ENCODE measurements at places on chromosomes 7 and 10.

- DNase-seq = no peak
These were observed 108.1 kb downstream of the CCDC71L start for GRCh38 chr7:106552645-106553445.

- DNase-seq = no peak
These were observed 729.2 kb downstream of the LRMDA start for GRCh38 chr10:76160446-76161300.

DNA sequence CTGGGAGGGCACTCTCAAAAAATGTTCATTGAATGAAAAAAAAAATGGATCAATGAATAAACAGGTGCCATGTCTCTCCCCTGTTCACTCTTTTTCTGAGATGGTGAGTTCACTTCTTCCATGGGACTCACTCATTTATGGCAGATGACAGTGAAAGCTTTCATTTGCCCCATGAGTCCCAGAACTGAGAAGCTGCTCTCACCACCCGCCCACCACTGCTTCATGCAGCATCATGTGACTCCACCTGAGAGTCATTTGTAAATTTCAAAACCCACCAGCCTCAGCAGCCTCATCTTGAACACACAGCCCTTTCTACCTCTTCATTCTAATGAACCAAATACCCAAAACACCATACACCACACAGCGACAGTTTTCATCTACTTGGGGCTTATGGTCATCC lies 64.9 kb downstream of the SCRN1 start:
- no peak for DNase-seq

DNA sequence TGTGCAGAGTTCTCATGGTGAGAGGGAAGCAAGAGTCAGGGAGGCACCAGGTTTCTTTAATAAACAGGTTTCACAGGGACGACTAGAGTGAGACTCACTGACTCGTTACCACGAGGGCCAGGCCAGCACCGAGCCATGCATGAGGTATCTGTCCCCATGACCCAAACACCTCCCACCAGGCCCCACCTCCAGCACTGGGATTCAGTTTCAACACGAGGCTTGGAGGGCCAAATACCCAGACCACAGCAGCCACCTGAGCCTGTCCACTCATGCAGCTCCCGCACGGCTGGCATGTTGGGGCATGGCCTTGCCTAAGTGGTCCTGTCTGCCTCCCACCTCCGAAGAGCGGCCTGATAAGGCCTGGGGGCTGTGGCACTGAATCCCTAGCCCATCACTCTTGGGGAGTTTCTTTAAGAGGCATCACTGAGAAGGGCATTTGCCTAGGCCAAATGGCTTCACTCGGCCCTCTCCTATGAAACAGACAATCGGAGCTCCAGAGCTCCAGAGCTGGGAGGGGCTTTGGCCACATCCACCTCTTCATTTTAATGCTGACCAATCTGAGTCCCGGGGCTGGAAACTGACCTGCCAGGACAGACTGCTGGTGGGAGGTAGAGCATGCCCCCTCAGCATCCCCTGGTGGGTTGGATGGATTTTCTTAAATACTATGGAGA lies 157.8 kb downstream of the DNAJB6 start:
- DNase-seq = peak; percentile 83

DNA sequence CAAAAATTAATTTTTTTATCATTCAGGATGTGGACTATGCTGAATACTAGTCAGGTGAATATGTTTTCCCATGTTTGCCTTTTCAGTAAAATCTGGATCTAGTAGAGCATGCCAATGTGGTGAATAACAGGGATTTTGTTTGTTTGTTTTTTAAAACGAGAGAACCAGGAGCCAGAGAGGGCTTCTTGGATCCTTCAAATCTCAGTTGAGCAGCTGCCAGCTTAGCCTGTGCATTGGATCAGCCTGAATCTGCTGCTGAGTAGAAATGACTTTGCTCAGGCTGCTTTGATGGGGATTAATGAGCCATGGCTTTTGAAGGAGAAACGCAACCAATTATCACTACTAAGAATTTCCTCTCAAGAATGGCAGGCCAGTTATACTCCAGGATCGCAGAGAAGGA lies 493.8 kb downstream of the ARL4A start:
- no peak for DNase-seq

DNA sequence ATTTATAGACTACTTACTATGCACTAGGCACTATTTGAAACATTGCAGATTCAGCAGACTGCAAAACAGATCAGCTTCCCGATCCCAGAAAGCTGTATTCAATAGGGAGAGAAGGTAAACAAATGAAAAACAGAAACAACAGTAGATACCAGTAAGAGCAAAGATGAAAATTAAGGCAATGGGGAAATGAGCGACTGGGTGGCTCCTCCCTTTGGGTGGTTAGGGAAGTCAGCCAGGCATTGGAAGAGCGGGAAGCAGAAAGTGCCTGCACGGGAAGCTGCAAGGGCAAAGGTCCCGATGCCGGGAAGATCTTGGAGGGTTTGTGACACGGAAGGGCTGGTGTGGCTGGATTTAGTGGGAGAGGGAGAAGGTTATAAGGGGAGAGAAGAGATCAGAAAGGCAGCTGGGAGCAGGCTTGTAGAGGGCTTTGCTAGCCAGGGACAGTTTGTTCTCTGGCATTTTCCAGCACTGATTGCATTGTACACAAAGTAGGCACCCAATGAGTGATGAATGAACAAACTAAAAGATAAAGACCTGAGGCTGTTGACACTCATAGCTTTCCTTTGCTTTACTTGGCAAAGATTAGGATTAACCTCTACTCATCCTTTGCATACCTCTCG lies 67.8 kb downstream of the NAMPT start:
- DNase-seq = no peak

DNA sequence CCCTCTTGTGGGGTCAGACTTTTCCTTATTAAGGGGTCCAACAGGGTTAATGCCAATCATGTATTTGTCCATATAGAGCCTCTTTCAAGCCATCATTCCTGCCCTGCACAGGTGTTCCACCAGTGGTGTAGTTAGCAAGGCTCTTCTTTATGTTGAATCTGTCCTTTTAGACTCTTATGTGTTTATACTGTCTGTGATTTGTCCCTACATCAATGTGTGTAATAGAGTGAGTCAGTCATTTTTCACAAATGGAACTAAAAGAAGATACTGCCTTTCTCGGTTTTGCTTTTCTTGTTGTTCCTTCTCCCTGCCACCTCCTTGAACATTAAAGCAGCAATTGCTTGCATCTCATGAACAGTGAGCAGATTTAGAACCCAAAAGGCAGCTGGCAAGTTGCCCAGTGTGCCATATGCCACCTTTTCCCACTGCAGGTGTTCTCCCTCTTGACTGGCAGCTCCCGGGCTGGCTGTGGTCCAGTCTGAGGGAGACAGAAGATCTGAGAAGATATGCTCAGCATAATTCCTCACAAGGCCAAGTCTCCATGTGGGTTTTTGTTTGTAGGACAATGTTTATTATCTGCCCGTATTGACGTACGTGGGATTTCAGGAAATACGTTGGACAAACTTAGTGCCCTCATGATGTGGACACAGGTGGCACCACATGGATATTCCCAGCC lies 154.1 kb downstream of the LHFPL3 start:
- no peak for DNase-seq

- peak; percentile 90 for DNase-seq
These were observed 106.2 kb upstream of the CELF2 start for GRCh38 chr10:10911471-10911921.

DNA sequence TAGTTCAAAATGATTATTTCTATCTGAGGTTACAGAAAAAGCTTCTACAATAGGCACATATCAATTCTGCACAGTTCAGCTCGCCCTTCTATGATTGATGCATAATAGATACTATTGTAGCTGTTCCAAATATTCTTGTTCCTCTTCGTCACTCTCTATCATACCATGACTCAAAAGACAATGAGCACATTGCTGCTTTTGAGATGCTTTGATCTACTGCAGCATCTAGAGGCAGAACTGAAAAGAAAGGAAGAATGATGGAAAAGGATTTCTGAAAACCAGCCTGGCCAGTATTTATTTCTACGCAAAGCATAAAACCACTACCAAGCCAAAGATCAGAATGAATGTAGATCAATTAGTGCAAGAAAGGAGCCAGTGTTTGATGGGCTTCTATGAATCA lies 59.3 kb upstream of the PLXDC2 start:
- no peak for DNase-seq

GRCh38 chr10:32955299-32955772 lies 2.7 kb downstream of the ITGB1 start:
- DNase-seq = no peak

DNA sequence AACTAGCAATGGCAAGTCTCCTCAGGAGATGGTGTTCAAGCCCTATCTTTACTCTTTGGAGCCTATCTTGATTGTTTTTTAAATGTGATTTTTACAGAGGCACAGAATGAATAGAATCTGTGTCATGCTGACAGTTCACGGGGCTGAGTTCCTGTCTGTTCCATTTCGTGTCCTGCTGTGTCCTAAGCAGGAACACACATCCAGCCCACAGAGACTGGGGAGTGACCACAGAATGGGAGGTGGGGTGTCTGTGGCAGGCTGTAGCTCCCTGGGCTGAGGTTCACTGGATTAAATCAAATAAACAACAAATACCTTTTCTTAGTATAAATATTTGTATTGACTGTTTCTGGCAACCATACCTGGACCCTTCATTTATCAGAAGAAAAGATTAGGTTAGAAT lies 73.4 kb upstream of the CARD11 start:
- DNase-seq = no peak

- no peak for DNase-seq
These were observed 14.6 kb downstream of the PHTF2 start for GRCh38 chr7:77813180-77813579.

- no peak for DNase-seq
These were observed 89.1 kb downstream of the NEUROD6 start for GRCh38 chr7:31251441-31251840.

- DNase-seq = no peak
These were observed 1246.6 kb upstream of the LRRN3 start for GRCh38 chr7:109844362-109844761.

DNA sequence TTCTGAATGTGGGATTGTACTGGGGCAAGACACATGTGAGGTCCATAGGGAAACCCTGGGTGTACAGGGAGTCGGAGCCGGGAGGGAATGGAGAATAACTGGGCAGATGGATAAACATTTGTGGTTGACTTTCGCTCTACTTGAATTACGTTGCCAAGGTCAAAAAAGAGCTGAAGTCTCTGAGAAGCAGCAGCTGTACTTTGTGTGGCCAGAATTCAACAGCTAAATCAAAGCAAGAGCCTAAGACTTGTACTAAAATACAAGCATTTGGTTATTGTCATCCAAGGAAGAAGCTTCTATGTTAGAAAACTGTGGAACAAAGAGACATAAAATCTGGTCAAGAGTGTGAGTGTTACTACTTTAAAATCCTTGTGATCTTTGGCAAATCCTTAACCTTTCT lies 457.2 kb downstream of the ARL4A start:
- DNase-seq = no peak

DNA sequence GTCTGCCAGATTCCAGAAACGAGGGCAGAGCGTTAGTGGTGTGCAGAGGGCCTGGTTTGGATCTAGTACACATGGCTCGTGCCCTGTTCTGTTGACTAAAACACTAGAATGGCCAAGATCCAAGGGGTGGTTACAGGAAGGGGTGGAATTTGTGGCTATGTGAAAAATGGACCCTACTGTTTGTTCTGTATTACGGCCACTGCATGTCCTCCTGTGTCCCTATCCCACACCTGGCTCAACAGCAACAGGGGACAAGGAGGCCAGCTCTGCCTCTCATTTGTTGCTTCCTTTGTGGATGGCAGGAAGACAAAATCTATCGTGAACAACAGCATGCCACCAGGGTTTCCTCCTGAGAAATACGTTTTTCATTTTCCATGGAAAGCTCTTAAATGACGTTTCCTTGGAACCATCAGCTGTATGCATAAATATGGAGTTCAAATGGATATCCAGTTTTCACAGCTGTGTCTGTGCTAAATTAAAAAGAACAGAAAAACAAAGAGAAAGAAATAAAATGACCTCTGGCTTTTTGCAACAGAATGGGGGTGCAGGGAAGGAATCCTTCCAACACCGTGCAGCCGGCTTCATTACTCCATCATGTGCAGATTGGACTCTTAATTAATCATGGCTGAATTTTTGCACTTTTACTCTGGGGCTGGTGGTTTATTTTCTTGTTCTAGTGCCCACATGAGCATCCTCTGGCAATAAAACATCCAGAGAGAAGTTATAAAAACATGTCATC lies 318.9 kb downstream of the CXCL12 start:
- DNase-seq = no peak

DNA sequence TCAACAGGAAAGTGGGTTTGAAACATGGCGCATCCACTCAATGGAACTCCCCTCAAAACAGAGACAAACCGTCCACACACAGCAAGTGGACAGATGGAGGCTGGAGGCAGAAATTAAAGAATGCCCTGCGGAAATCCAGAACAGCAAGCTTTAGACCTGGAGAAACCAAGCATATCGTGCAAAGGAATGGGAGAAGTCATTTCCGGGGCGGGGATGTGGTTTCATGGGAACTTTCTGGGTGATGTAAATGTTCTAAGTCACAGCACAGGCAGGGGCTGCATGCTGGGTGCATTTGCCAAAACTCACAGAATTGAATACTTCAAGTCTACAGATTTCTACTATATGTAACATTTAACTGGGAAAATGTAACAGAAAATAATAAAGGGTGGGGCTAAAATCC lies 213.0 kb downstream of the PTPRN2 start:
- no peak for DNase-seq

DNA sequence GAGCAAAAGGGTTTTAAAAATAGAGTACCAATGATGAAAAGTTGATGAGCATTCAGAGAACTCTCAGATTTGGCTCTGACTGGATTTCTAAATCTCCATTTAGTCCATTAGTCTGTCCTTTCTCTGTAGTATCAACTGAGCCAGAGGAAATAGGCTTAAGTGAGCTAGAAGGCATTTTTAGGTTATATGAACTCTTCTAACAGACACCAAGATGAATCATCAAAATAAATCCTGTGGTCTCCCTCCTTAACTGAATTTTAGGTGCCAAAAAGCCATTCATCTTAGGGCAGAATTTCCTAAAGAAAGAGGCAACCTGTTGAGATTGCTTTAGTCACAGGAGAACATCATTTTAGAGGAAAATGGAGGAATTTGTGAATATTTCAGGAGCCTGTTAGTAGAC lies 305.1 kb downstream of the AUTS2 start:
- no peak for DNase-seq

DNA sequence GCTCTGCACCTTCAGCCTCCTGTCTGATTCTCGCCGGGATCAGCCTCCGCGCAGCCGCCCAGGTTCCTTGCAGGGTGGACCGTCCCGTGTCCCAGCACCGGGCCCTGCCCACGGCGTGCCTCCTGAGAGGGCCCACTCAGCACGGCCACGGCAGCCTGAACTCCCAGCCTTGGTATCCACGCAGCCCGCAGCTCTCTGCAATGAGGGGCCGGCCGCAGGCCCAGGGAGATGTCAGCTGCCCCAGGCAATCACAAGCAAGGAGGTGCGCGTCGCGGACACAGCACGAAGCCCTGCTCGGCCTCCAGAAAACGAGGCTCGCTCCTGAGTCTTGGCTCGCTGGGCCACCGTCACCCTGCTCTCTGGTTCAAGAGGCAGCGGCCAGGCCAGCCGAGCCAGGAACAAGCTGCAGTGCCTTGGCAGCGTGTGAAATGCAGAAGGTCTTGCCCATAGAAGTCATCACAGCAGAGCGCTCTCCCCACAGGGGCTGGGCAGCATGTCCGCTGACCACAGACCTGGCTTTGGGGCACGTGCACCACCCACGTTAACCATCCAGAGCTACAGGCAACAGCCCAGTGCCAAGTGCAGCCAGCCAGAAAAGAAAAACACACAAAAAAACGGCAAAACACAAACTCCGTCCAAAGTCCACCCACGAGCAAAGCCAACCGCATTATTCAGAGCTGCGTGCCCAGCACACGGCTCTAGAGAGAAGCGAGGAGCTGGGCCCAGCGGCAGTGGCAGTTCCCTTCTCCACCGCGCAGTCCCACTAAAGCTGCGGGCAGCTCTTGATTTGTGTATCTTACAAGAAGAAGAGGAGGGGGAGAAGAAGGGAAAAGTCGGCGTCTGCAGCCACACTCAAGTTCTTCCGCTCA lies 13.9 kb downstream of the GPER1 start:
- DNase-seq = no peak
